ENCODE measurements at places on chromosomes 6 and 20.
A peak's percentile ranks its signal among the peaks of the same experiment; 100 is the strongest.

DNA sequence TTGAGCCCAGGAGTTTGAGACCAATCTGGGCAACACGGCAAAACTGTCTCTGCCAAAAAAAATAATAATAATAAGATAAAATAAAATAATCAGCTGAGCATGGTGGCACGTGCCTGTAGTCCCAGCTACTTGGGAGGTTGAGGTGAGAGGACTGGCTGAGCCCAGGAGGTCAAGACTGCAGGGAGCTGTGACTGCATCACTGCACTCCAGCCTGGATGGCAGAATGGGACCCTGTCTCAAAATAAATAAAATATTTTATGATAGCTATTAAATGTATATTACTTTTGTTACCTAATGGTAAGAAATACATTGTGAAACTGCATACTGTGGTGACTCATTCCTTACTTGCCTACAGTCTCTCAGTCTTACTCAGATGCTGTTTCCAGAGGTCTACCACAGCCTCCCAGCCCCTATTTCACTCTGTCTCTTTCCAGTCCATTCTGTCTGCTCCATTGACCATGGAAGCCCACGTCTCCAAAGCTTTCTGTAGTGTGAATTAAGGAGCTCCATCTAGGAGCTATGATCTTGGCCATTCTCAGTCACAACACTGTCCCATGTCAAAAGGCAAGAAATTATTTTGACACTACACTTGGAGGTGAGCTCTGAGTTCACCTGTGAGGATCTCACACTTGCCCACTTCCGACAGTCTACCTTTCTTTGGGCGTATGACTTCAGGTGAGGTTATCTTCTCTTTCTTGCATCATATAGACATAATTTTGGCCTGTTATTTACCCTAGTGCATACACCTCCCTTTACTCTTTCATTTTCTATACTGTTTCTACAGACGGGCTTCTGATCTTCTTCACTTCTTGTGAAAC is 22.4 kb upstream of the SNX9 start:
- no peak for DNase-seq

GRCh38 chr6:169212436-169212835 is 41.2 kb downstream of the THBS2 start:
- DNase-seq = no peak

DNA sequence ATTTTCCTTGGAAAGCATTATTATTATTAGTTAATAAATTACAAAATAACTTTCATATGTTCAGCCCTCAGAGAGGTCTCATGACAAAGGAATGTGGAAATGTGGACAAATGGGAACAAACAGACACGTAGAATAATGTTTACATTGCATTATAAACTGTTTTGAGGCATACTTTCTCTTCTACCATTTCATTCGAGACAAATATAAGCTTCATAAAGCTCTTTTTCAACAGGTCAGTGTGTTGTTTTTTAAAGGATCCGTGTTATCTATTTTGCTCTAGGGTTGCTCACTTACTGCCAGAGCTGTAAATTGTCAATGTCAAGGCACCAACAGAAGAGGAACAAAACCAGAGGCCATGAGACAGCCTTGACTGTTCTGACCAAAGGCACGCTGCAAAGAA is 256.8 kb downstream of the PHACTR1 start:
- DNase-seq = no peak

DNA sequence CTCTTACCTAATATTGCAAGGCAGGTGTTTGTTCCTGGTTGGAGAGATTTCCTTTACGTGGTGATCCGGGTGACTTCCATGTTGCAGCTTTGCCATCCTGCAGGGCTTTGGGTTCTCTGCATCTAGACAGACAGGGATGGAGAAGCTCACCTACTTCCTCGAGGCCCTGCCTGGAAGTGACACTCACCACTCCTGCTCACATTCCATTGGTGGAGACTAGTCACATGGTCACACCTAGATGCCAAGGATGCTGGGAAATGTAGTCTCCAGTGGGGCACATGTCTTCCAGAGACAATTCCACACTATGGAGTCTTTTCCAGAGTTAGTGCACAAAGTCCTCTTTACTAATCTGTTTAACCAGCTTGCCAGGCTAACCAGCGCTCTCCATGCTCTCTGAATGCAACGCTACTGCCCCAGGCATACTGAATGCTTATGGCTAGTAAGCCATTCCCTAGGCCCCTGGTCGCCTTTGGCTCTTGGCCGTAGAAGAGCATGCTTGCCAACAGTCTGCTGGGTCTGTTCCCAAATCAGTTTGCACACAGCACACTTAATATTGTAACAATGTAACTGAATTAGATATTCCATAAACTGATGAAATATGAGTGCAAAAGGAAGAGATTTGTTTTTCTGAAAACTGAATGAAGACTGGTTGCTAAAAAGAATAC is 6.7 kb upstream of the KCNK15 start:
- DNase-seq = no peak

DNA sequence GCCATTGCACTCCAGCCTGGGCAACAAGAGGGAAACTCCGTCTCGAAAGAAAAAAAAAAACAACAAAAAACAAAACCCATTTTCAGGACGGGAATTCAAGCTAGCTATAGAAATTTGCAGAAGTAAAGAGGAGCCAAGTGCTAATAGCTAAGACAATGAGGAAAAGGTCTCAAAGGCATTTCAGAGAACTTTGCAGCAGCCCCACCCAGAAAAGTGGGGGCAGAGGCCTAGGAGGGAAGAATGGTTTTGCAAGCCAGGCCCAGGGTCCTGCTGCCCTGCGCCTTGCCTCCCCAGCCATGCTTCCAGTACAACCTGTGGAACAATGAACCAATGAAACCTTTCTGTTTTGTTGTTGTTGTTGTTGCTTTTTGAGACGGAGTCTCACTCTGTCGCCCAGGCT is 38.3 kb upstream of the SAMHD1 start:
- DNase-seq = no peak

- DNase-seq = no peak
These were observed 51.6 kb upstream of the OGFRL1 start for GRCh38 chr6:71236926-71237434.

GRCh38 chr6:129212081-129212480 is 329.1 kb downstream of the LAMA2 start:
- DNase-seq = no peak

GRCh38 chr6:148440877-148441453 is 98.3 kb downstream of the SASH1 start:
- peak; percentile 87 for DNase-seq

DNA sequence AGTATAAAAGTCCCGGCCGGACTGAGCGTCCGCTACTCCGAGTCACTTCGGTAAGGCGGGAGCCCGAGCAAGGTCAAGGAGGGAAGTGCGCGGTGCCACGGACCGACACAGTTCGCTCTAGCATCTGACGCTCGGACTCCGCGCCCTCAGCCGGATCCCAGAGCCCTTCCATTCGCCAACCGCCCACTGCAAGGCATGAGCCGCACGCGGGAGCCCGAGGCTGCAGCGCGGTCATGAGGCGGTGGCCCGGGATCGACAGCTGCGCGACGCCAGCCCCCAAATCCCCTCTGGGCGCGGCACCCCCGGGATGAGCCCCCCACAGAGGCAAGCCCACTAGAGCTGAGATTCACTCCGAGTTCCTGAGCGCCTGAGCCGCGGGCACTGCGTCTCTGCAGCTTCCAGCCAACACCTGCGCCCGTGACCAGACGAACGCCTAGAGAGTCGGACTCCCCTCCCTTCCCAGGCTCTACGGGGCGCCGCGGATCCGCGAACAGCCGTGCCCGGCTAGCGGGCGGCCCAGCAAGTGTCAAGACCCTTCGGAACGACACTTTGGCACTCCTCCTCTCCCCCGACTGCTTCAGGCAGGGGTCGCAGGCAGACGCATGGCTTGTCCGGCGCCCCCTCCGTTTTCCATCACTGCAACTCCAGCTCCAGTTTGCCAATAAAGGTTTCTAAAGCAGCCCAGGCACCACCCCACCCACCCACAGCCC is 725 bp upstream of the ISM1 start:
- no peak for DNase-seq

- no peak for DNase-seq
These were observed 75.8 kb downstream of the SYCP2L start for GRCh38 chr6:10962673-10963072.

DNA sequence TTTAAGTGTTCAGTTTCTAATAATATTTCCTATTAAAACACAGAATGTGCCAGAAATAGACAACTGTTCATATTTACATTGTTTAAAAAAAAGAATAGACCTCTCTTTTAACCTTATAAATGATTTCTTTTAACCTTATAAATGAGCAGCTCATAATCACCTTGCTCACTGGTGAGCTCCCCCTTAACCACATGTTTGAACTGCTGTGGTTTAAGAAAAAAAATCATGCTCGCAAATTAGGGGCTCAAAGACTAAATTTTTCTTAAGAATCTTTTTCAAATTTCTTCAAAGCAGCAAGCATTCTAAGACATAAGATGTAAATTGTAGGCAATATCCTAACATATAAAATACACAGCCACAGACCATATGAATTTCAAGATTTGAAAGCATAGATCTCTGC is 32.8 kb downstream of the FAM8A1 start:
- DNase-seq = no peak

- no peak for DNase-seq
These were observed 26.9 kb upstream of the LRRC1 start for GRCh38 chr6:53767941-53768340.

- no peak for DNase-seq
These were observed 64.5 kb downstream of the TRMT6 start for GRCh38 chr20:5885866-5886265.

DNA sequence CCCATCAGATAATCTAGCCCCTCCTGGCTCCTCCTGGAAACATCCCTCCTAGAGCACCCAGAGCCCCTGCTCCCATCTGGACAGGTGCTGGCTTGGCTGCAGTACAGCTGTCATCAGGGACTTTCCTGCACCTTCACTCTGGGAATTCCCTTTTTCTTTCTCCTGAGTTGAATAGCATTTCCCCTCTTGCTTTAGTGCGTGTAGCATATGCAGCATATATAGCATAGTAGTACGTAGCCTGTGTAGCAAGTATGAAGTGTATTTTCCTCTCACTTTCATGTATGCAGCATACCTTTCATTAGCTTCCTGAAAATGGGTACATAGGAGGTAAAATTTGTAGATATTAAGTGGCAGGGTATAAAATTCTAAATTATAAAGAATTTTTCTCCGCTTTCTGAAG is 352.9 kb downstream of the ESR1 start:
- DNase-seq = no peak

DNA sequence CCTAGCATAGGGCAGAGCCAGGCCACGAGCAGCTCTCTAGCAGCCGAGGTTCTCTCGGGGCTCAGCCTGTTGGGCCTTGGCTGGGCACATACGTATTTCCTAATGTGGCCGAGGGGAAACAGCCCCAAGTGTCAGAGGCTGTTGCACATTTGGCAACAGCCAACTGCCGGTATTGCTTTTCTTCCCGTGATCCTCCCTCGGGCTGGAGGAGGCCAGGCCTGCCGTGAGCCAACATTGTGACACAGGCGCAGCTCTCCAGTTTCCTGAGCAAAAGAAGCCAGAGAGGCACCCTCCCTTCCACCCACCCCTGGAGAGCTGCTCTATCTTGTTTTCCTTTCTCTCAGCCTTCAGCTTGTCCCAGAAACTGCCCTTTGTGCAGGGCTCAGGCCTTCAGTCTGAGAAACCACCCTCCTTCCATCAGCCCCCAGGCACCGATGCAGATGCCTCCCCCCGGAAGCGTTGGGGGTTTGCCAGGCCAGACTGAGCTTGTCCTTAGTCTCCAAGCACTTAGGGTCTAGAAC is 5.1 kb upstream of the BPI start:
- no peak for DNase-seq

GRCh38 chr6:17297271-17298080 is 16.3 kb downstream of the RBM24 start:
- DNase-seq = no peak

GRCh38 chr20:46243707-46244628 is 64.3 kb downstream of the CDH22 start:
- no peak for DNase-seq

Measured in osteocyte (in vitro differentiated cells).